T-helper 2 cell treated with Interferon-gamma antibody and Interleukin-4, amounts not matched to agents 100 ng/mL and 5 ng/mL, for 36 hours (primary cell): ENCODE measurements at places on chromosomes 4 and X. TPM values are rescaled to one million over a fixed set of nuclear protein-coding genes. Genes with fewer than 3 reads are reported as not detected.

Gene SYP
- 0.95 and 1.3 TPM in 2 replicates for total RNA-seq

Gene ZNF41
- total RNA-seq, result 11.0 and 11.3 TPM in 2 replicates

Gene ARHGAP6
- total RNA-seq, result not detected in 2 replicates

Gene NEXMIF
- total RNA-seq, result 0.23 and 0.25 TPM in 2 replicates

Gene ITGB1BP2
- 5.6 and 7.8 TPM in 2 replicates for total RNA-seq

Gene PRRG3
- total RNA-seq, result not detected in 2 replicates

Gene SSX5
- not detected in 2 replicates for total RNA-seq

Gene SPANXC
- not detected in 2 replicates for total RNA-seq

Gene TKTL1
- total RNA-seq, result 0.98 and 1.0 TPM in 2 replicates

Gene STIM2
- total RNA-seq, result 47.7 and 50.8 TPM in 2 replicates

Gene GRID2
- not detected in 2 replicates for total RNA-seq

Gene NAP1L2
- total RNA-seq, result 2.4 and 2.9 TPM in 2 replicates

Gene KLF8
- total RNA-seq, result 19.6 and 21.3 TPM in 2 replicates

Gene GLRA2
- not detected in 2 replicates for total RNA-seq

Gene RNF150
- not detected in 2 replicates for total RNA-seq

Gene MAGEC3
- not detected in 2 replicates for total RNA-seq

Gene CDKL5
- total RNA-seq, result 0.45 and 0.61 TPM in 2 replicates
